Stimulated activated memory B cell treated with anti-CD40 and anti-IgM and Interleukin-4, amounts not matched to agents 10 μg/mL and 1 μg/mL and 100 μg/mL, for 72 hours (primary cell): ENCODE measurements at places on chromosomes 13 and 19.

DNA sequence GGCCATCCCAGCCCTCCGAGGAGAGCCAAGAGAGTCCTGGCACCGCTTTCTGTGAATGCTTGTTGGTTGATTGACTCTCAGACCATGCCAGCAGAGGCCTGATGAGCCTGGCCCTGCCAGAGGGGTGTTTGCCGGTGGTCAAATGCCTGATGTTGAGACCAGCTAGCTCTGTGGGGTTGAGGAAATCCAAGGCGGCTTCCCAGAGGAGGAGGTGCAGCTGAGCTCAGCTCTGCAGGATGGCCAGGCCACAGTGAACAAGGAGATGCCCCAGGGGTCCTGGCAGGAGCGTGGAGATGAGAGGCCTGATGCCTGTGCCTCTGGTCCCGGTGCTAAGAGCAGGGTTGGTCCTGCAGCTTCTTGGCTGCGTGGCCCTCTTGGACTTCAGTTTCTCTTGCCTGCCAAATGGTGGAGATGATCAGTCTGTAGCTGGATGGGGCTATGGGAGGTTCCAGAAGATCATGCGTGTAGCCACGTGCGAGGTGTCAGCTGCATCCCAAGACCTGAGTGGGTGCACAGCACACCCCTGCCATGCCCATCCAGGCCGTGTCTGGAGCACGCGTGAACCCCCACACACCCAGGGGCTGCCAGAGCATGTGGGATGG lies 16.8 kb downstream of the NFIC start:
- ATAC-seq, result no peak

GRCh38 chr19:5595129-5595528 lies 27.4 kb upstream of the TINCR start:
- ATAC-seq, result no peak

- ATAC-seq, result no peak
These were observed 38.0 kb downstream of the TPT1 start for GRCh38 chr13:45303026-45303425.

DNA sequence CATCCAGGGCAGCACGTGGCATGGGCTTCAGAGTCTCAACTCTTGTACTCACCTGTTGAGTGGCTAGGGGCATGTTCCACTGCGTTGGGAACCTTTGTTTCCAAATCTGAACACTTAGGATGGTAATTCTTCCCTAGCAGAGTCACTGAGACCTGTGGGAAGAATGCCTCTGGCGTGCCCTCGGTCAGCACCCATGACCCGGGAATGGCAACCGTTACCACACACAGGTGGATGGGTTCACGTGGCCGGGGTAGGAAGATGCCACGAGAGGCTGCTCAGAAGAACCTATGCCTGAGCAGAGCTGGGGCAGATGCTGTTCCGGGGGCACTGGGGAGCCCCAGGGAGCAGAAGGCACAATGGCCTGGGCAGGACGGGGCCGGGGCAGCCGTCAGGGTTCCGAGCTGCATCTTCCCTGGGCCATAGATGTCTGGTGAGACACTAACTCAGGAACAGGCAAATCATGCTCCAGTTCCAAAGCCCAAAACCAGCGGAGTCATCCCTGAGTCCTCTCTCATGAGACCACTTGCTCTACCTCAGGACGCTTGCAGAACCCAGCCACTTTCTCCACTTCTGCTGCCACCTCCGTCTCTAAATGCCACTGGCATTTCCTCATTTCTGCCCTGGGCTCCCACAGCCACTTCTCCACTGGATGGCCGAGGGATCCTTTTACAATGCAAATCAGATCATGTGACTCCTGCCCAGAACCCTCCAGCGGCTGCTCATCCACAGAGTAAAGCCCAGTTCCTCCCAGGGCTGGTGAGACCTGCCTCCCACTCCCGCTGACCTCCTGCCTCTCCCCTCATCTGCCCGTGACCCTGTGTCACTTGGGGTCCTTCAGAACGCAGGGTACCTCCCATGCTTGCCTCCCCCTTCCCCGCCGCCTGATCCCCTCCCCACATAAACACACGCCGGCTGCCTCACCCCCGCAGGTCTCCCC lies 36.7 kb downstream of the FAM124A start:
- ATAC-seq, result no peak

DNA sequence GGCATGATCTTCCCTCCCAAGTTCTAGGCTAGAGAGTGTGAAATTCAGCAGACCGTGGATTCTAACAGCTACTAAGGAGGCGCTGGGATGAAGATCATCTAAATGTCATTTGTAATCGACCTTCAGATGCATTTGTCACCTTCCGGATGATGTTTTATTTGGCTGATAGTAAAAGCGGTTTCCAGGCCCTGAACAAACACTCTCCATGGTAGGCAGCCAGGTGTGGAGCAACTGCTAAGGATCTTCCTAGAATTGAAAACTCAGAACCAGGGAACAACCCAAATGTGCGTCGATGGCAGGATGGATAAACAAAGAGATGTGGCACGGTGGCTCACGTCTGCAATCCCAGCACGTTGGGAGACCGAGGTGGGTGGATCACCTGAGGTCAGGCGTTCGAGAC lies 107.2 kb upstream of the CACNA1A start:
- ATAC-seq, result no peak

DNA sequence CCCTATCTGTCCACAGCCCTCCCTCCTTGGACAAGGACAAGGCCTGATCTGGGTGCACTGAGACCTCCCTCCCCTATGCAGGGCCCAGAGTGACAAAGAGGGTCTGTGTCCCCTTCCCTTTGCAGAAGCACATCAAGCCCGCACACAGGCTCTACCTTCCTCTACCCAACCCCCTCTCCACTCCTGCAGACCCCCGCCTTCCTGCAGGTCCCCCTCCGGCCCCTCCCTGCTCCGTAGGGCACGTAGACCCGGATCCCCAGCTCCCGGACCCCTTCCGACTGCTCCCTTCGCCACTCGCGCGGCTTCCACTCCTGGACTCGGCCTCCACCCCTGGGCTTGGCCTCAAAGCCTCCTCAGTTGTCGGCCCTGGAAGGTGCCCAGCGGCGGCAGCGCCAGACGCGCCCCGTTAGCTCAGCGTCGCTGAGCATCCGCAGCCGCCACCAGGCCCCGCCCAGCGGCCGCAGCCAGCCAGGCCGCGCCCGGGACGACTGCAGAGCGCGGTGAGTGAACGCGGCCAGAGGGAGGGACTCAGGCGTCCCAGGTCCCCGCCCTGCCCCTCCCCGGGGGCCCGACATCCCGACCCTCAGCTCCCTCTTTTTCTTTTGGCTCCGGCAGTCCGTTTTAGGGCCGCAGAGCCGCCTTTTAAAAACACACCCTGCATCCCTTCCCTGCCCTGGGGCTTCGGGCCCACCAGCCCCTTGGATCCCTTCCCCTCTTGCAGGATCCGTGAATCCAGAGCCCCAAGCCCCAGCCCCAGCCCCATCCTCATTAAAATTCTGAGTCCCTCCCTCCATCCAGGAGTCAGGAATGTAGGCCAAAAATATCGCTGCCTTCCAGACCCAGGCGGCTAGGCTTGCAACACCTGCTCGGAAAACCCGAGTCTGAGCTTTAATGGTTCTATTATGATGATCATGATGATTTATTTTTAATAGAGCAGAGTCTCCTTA lies 1.5 kb upstream of the MYADM start:
- no peak for ATAC-seq

GRCh38 chr19:5547881-5548280 lies 19.9 kb downstream of the TINCR start:
- ATAC-seq, result no peak

GRCh38 chr19:10661946-10662345 lies 7.8 kb downstream of the ILF3 start:
- no peak for ATAC-seq

DNA sequence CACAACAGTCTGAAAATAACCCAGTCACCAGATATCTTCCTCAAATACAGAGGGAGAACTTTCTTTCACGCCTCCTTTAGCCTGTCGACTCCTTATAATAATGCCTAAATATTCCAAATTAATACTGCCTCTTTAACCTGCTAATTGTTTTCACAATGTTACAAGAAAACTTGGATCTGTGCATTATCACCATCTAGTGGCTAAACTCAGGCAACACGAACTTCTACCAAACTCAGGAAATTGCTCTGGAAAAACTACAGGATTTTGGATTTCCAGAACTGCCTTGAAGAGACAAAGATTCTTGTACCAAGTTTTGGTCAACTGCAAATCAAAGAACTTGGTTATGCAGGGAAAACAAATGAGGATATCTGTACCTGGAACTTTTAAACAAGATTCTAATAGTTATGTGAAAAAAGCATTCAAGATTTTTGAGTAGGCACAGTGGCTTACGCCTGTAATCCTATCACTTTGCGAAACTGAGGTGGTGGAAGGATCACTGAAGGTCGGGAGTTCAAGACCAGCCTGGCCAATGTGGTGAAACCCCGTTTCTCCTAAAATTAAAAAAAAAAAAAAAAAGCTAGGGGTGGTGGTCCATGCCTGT lies 10.8 kb downstream of the CLN5 start:
- no peak for ATAC-seq

DNA sequence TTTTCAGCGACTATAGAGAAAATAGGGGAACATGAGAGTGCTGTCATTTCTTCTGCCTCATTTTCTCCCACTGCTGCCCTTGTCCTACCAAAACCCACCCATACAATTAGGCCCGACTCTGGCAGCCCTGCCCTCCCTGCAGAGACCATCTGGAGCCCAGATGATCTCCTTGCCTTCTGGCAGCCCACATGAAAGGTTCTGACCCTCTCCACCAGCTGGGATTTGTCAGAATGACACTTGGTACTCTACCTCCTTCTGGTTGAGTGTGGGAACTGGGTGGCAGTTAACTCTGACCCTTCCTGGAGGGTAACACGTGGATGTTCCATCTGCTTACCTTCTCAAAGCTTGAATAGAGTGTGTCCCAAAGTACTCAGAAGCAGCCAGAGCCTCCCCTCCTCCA lies 21.0 kb upstream of the SIAH3 start:
- peak; percentile 6 for ATAC-seq

DNA sequence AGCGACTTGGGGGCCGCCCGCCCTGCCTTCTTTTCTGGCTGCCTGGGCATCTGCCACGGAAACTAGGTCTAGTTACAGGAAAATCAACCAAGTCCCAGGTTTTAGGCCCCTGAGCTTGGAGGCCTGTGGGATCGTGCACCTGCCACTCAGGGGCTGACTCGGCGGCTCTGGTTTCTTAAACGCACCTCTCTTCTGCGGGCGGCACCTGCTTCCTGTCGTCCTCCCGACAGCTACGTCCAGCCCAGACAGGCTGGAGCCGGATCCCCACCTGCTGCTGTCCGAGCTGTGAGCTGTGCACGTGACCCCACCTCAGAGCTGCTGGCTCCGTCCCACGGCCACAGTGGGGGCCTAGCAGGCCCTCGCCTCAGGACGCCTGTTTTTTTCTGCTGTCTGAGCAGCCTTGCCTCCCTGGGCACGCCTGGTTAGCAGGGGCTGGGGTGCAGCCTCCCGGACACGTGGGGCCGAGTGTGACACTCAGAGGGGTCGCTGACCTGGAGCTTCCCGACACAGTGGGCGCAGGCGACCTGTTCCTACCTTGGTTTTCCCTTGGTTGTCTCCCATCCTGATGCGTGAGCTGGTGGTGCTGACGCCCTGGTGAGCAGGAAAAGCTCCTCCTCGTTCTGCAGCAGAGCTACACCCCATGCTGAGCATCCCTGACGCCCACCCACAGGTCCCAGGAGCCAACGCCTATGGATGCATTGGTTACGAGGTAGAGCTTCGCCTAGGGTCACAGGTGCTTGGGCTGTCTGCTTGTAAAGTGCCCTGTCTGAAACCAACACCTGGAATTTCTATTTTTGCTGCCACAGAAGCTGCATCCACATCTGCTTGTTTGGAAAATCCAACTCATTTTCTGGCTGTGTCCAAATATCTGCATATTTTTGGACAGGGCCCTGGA lies 17.5 kb downstream of the TMEM255B start:
- ATAC-seq, result no peak

- no peak for ATAC-seq
These were observed 75.2 kb downstream of the ATP11A start for GRCh38 chr13:112764864-112765561.

DNA sequence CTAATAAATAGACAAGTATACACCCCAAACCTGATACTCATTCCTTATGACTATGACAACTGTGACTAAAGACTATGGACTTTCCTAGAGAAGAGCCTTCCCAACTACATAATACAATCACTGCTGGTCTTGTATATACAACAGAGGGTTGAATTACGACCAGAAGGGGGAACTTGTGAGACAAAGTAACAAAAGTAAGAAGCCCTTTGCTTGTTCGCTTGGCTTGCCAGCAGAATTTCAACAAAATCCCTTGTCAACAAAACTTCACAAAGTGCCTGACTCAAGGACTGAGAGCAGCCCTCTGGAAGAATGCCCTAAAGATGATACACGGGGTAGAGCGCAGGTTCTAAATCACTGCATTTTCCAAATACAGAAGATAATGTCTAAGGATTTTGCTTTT lies 99.4 kb downstream of the WASF3 start:
- ATAC-seq, result no peak
